ENCODE measurements at places on chromosomes 12 and 14.

GRCh38 chr12:4420138-4420670 is 25.4 kb downstream of the FGF6 start:
- no peak for DNase-seq

- no peak for DNase-seq
Observed at GRCh38 chr12:104494137-104494792, 37.5 kb downstream of the CHST11 start.

DNA sequence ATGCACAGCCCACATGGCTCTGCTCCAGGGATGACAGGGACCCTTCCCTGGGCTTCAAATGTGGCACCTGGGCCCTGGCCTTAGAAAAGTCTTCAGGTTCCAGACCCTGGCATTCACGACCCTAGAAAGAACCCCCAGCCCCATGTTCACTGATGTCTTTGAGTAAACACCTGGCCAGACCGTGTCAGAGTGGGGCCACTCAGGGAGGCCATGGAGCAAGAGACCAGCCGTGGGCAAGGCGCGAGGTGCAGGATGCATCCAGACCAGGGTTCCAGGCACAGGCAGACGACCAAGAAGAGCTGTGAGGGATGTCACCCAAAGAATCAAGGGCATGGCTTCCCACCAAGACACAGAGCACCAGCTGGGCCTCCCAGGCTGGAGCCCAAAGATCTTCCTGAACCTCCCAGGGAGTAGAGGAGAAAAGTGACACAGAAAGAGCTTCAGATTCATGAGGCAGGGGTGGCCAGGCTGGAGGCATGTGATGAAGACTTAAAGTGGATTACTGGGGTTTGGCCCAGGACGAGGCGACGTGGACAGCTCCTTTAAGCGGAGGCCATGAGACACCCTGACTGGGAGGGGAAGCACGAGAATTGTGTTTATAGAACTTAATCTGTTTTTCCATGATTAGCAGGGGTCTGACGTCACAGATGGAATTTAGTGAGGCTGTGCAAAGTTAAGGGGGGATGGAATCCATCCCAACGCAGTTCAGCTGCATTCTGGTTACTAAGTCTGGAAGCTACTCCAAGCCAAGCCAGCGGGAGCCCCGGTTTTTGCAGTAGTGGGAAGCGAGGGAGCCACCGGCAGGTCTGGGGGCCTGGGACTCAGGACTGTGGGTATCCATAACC is 61.6 kb downstream of the ARL6IP4 start:
- DNase-seq: peak; percentile 88

- DNase-seq: no peak
Observed at GRCh38 chr12:109723311-109723881, 9.8 kb downstream of the FAM222A start.

GRCh38 chr12:98439981-98440581 is 75.3 kb upstream of the TMPO start:
- DNase-seq: peak; percentile 95

GRCh38 chr12:31353750-31354708 is 28.1 kb upstream of the SINHCAF start:
- DNase-seq: no peak

GRCh38 chr14:22841769-22842168 is 5.4 kb downstream of the MMP14 start:
- no peak for DNase-seq

GRCh38 chr12:55931780-55932550 is 1.0 kb downstream of the DGKA start:
- peak; percentile 32 for DNase-seq

GRCh38 chr12:98644433-98644711 is 216 bp downstream of the IKBIP start:
- DNase-seq: no peak

- DNase-seq: no peak
Observed at GRCh38 chr12:66288121-66288520, 14.2 kb upstream of the HELB start.

GRCh38 chr12:124740691-124741137 is 123.0 kb downstream of the SCARB1 start:
- DNase-seq: peak; percentile 50

DNA sequence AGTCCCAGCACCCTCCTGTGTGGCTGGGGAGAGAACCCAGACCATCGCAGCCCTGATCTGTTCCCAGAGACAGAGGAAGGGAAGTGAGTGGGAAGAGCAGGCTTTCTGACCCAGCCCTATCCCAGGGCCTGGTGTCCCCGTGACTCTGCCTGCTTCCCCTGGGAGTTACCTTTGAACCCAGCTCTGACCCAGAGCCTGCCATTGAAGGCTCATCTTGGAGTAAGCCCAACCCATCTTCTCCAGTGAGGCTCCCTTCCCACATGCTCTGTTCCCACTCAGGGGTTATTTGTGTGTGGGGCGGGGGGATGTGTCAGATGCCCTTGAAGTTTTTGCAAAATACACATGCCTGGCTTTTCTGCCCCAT is 6.0 kb downstream of the TMEM63C start:
- no peak for DNase-seq

GRCh38 chr12:47813511-47814196 is 6.0 kb downstream of the HDAC7 start:
- DNase-seq: peak; percentile 39

DNA sequence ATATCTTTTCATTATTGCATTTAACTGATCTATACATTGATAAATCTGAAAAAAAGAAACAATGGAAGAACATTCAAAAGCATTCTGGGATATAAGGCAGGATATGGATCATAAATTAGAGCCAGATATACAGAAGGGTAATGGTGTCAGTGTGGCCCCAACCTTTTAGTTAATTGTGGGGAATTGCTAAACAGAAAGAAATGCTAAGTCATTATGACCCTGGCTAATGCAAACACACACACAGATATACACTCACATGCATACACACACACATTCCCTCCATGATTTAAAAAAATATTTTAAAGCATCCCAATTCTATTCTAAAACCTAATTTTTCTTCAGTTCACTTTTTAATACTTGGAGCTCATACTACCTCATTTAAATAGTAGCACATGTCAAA is 404.5 kb downstream of the BCAT1 start:
- DNase-seq: no peak

GRCh38 chr12:2642176-2642892 is 152.4 kb upstream of the FKBP4 start:
- no peak for DNase-seq

GRCh38 chr12:69821456-69822159 is 3.4 kb upstream of the MYRFL start:
- peak; percentile 91 for DNase-seq

DNA sequence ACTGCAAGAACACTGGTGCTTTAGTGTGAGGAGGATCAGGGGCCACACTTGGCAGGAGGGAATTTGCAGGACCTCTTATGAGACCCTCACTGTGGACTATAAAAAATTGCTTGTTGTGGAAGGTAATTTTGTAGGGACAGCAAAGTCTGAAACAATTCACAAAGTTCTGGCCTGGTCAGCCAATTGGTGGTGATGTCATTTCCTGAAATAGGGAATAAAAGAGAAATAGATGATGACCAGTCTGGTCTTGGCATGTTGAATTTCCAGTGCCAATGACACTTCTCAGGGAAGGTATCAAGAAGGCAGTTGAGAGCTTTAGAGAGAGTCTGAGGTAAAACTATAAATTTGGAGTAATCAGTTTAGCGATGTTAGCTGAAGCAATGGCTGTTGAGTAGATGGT is 129.3 kb upstream of the LMNTD1 start:
- DNase-seq: no peak

GRCh38 chr12:19404242-19404880 is 34.9 kb upstream of the AEBP2 start:
- no peak for DNase-seq

GRCh38 chr14:68361231-68361630 is 431.6 kb downstream of the ZFP36L1 start:
- DNase-seq: peak; percentile 83

- no peak for DNase-seq
Observed at GRCh38 chr12:94174576-94174975, 26.2 kb downstream of the PLXNC1 start.

- no peak for DNase-seq
Observed at GRCh38 chr14:102194856-102195255, 55.2 kb downstream of the WDR20 start.

DNA sequence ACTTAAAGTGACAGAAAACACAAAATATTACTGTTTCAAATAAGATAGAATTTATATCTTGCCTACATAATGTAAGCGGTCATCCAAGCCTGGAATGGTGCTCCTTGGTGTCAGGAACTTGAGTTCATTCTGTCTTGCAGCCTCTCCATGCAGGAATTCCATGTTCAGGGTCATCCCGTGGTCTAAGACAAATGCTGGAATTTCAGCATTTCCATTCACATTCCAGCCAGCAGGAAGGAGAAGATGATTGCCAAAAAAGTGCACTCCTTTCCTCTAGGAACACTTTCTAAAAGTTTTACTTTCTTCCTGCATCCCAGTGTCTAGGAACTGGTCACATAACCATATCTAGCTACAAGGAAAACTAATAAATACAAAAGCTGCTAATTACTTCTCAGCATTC is 106.3 kb downstream of the PTPRO start:
- no peak for DNase-seq

DNA sequence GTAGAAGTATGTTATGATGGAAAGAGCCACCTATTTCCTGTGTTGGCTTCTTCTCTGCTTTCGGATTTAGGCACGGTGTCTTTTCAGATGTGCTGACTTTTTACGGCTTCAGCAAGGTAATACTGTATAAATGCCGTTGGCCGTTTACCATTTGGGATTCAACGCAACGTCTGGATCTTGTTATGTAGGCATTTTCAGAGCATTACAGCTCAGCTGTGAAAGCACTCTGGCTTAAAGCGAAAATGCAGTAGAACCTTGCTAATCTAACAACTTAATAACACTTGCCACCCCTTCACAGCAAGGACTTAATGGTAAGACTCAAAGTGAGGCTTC is 229.9 kb downstream of the EFCAB11 start:
- DNase-seq: peak; percentile 36

GRCh38 chr14:23785208-23785607 is 149.0 kb downstream of the DHRS2 start:
- DNase-seq: no peak

GRCh38 chr12:87270919-87271318 is 758.3 kb downstream of the C12orf50 start:
- DNase-seq: peak; percentile 54

DNA sequence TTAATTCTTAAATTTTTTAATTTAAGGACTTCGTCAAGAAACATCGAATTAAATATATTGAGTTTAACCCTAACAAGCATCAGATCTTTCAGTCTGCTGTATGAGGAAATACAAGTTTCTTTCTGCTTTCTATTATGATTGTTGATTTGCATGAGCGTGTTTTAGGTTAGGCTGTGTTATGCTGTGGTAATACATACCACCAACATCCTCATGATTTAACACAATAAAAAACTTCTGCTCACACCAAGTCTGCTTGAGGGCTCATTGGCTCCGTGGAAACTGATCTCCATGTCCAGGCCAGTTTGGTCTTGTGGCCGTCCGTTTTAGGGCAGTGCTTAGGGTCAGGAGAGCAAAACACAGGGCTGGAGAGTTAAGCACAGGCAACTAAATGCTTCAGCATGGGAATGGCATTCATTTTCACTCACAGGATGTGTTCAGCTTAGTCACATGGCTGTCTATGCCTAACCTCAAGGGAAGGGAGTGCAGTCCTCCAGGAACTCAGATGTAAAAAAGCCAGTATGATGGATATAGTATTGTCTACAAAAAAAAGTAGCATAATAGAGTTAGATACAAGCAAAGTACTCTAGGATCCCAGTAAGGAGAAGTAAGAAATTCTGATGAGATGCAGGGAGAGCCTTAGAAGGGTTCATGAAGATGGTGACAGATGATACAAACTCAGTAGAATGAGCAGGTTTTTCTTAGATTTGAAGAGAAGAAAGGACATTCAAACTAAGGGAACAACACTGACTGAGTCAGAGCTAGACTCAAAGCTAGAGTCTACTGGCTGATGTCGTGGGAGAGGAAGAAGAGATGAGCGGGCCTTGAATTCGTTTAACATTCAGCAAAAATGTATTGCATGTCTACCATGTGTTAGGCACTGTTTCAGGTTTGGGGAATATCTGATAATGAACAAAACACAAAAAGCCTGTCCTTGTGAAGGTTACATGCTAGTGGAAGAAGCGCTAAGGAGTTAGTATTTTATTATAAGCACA is 16.3 kb downstream of the MARK3 start:
- DNase-seq: peak; percentile 77

DNA sequence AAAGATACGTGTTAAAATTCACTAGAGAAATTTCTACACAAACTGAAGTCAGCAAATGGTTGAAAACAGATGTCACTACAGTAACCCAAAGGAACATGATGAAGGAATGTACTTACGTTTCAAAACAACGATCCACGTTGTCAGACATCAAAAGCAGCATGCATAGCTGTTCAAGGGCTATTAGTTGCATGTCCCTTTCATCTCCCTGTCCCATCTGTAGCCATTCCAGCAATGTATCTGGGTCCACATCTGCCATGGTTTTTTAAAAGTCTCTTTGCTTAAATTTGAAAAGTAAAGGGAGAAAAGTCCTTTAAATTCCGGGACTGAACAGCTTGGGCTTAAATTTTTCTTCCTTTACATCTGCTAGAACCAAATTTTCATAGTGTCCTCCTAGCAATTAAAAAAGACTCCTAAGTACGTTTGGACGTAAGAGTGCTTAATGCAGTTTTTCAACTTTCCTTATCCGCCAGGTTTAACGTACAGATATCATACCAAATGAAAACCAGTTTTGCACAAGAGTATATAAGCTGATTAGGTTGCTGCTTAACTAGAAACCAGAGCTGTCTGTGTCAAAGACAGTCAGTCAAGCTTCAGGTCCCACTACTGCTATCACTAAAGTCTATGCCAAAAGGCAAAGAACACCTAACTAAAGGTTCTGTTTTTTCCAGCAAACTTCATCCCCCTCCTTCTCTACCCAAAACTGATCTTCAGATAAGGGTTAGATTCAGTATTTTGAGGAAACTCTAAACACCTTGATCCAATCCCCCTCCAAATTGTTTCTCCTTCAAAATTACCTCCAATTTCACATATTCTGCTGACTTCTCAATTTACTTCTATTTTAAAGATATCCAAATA is 1.7 kb downstream of the HECTD1 start:
- peak; percentile 74 for DNase-seq

DNA sequence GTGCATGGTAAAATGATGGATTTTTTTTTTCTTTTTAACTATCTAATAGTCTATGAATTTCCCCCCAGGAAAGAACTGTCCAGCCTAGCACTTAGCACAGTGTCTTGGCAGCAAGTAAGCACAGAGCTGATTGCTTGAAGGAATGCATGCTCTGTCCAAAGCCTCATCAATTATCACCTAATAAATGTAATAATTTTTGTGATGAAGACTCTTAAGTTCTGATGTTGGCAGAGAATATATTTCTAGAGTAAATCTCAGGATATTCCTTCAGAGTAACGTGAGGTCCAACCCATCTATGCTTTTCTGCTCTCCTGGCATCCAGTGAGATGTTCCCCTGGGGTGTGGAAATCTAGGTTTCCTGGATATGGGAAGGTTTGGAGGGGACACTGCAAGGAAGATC is 152.4 kb downstream of the TMX1 start:
- no peak for DNase-seq
